ENCODE measurements at places on chromosomes 4 and X.

DNA sequence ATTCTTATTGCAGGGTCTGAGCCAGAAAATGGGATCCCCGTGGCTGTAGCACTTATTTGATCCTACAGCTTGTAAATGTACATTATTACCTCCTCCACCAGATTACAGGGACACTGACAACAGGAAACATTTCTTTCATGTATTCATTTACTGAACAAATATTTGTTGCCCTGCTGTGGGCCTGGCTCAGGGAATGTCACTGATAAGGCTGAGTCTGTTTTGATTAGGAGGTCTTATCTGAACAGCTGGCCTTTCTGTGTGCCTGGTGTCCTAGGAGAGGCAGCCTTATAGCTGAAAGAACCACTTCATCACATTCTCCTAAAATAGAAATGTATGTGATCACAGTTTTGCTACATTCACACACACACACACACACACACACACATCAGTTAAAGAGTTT, 45.5 kb upstream of the PROM1 start:
- no peak for DNase-seq

GRCh38 chrX:39012621-39013111, 211.4 kb downstream of the MID1IP1 start:
- peak; percentile 24 for DNase-seq

GRCh38 chr4:173883821-173884220, 353.8 kb upstream of the HAND2 start:
- DNase-seq: no peak

DNA sequence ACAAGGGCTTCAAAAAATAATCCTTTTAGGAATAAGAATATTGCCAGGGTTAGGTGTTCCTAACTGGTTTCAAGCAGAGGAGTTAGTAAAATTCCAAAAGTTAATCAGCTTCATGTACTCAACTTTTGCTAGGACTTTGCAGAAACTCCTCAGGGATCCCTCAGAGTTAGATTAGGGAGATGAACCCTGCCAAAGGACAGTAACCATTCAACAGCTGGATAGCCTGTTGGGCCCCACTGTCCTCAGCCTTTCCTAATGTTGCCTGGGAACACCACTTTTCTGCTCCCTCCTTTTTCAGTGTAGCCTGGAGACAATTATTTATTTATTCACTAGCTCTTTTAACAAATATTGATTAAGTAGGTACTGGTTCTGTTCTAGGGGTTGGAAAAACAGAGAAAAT, 53.8 kb downstream of the NFKB1 start:
- DNase-seq: no peak

GRCh38 chr4:84594724-84595123, 11.8 kb downstream of the CDS1 start:
- DNase-seq: no peak

DNA sequence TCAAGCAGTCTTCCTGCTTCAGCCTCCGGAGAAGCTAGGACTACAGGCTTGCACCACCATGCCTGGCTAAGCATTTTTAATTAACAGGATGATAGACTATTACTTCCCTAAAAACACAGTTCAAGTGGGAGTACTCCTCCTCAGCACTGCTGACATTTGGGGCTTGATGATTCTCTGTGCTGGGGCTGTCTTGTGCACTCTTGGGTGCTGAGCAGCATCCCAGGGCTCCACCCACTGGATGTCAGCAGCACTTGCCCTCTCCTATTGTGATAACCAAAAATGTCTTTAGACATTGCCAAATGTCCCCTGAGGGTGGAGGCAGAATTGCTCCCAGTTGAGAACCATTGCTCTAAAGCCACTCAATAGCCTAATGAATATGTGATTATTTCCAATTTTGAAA, 60.4 kb downstream of the CLCN4 start:
- no peak for DNase-seq

DNA sequence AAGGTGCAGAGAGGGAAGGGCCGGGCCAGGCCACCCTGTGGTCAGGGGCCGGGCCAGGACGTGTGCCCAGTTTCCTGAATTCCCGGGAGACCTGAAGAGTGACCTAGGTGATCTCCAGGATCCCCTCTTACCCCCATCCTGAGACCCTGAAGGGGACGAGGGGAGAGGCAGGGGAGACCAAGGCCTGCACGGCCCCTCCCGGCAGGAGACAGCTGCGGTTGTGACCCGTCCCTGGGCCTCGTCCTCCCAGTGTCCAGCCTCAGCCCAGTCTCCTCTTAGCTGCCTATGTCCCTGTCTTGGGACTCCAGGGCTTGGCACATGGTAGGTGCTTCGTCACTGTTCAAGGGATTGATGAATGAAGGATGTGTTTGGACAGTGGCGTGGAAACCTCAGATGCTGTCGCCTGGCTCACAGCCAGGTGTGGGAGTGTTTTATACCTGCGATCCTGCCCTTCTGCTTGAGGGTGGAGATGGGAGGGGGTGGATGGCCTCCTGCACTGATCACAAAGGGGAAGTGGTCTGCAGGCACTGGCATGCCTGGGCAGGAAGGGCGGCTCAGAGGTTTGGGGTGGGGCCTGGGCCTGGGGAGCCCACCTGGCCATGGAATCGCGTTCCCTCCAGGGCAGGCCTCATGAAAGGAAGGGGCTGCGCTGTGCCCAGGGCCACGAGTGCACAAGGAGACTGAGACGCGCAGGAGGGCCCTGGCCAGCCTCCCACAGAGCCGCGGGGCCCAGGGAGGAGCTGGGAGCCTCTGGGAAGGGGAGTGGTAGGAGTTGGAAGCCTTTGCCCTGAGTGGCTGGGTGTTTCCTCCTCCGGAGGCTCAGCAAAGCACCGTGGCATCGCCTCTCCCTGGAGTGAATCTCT, 6.9 kb downstream of the SH3TC1 start:
- DNase-seq: peak; percentile 42

All from NCI-H526 (cell line).